Femur (tissue), 1 donor: ENCODE measurements at places on chromosomes 7 and 10.

GRCh38 chr10:110883924-110884323 lies 12.2 kb downstream of the PDCD4 start:
- no peak for DNase-seq

DNA sequence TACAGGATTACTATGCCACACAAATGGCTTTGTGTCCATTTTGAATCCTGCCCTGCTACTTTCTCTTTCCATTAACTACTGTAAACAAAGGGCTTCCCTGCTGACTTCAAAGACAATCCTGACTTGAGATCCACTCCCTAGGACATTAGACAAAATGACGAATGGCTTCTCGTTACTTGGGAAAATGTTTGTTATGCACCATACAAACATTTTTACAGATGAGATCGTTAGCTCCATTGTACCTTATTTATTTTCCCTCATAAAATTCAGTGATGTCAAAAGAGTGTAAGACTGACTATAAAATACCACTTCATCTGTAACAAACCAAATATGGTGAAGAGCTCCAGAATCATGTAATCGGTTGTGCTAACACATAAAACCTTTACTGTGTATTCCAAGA lies 121.8 kb downstream of the CD36 start:
- DNase-seq = no peak

DNA sequence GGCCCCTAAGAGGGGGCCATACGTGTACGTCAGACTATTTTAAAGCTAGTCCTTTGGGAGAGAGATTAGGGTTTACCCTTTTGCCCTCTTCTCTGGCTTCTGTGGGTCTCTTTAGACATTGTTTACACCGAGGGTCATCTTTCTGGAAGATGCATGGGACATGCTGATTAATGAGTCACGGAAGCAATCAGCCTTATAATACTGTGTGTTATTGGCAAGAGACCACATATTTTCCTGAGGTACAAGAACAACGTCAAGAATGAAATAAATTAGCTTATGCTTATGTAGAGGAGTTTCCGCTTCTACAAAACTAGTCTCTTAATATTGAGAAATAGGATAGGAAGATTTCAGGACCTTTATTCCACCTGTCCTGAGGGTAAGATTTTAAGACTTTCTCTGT lies 327.7 kb downstream of the BBS9 start:
- no peak for DNase-seq

DNA sequence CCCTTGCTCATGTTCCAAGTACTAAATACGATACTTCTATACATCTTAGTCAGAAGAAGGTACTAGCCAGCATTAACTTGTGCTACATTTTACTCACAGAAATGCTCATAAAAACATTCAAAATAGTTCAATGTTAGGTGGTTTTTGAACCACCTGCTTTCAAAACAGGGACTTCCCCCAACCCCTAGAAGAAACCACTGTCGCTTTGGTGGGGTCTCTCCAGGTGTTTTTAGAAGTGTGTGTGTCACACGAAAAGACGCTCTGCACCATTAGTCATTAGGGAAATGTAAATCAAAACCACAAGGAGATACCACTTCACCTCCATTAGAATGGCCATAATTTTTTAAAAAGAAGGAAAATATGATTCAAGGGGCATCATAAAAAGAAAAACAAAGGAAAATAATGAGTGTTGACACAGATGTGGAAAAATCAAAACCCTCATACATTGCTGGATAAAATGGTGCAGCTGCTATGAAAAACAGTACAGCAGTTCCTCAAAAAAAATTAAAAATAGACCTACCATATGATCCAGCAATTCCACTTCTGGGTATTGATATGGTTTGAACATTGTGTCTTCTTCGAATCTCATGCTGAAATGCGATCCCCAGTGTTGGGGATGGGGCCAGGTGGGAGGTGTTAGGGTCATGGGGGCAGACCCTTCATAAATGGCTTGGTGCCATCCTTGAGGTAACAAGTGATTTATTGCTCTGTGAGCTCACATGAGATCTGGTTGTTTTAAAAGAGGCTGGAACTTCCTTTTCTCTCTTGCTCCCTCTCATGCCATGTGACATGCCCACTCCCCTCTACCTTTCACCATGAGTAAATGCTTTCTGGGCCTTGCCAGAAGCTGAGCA lies 74.2 kb downstream of the MALSU1 start:
- DNase-seq = no peak

DNA sequence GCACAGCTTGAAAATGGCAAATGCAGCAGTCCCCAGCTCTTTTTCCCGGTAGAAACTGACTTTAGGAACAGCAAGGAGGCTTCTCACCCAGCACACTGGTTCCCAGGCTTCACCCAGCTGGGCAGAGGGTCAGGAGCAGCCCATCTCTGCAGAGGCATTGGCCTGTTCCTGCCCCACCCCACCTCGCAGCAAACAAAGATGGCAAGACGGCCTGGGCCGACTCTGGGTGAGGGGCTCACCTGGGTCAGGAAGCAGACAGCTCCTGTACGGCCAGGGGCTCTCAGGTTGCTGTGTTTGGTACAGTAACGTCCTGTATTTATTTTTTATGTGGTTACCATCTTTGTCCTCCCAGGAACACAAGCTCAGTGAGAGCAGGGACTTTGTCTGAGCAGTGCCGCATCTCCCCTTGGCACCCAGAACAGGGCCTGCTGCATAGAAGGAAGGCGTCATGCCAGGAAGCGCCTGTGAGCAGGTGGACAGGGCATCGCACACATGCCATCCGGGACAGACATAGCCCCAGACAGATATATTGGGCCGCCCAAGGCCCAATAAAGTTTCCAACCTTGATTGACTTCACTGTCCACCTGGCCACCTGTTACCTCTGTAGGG lies 585.0 kb upstream of the FOXK1 start:
- no peak for DNase-seq
